ENCODE measurements at places on chromosomes 2 and 18. TPM values are rescaled to one million over a fixed set of nuclear protein-coding genes. Genes with fewer than 3 reads are reported as not detected.

DYNC2LI1 gene
- total RNA-seq: 31.3 TPM

DNA sequence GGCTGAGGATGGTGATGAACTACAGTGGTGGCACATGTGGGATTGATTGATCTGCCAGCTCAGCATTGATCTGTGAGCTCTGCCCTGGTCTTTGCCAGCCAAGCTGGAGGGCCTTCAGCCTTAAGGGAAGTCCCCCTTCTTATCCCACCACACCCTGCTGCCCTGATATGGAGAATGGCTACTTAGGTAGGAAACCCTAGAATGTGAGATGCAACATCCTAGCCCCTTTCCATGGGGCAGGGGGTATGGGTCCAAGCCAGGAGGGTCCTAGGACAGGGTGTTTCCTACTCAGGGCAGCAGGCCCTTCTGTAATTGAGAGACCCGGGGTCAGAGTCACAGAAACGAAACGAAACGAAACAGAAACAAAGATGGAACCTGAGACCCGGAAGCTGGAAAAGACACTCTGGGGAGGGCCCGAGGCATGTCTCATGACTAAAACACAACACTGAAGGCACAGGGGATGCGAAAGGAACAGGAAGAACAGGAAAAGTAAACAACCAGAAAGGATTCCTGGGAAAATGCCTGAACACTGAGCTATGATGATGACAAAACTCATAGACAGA lies 16.9 kb upstream of the SULT1C2 start:
- no peak for ATAC-seq

ZDBF2 gene
- 44.6 TPM for total RNA-seq

DNA sequence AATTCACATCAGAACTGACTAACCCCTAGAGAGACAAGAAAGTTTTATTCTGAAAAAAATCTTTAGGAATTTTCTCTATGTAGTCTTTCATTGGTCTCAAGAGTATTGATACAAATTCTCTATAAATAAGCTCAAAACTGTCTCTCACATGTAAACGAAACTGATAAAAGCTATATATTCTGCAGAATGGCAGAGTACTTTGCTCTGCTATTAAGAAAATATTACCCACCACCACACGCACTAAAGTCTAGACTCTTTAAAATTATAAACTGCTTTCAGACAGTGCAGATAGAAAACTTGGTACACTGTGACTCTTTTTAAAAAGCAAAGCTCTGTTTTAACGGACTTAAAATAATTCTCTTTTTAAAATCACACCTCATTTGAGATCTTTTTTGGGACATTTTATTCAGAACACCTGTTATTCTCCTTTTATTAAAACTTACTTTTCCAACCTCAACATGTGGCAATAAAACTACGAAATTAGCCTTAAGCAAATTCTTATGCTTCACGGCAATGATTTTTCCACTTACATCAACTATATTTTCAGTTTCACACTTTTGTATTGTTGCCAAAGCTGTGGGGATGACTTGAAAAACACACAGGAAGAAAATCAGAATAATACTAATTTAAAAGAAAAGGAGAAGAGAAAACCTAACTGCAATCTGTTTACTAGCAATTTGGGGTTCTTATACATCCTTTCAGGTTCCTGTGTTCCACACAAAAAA lies 58.0 kb downstream of the CCDC88A start:
- ATAC-seq: no peak

DNA sequence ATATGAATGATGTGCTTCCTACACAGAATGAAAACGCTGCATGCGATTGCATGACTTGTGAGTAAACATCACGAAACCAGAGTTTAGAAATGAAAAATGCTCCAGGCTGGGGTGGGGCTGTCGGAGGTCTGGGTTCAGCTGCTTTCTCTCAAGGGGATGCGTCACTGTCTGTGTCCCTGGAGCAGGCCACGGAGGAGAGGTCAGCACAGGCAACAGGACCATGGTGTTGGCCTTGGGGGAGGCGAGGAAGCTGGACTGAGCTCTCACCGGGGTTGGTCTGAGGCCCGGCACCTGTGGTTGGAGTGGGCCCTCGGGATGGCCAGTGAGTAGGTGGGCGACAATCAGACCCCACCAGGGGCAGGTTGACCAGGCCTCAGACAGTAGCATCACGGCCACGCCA lies 89.0 kb upstream of the TMEM18 start:
- no peak for ATAC-seq

GRCh38 chr2:191646163-191646902 lies 31.6 kb upstream of the NABP1 start:
- ATAC-seq: peak; percentile 66

RPRM gene
- total RNA-seq: 63.1 TPM

GRCh38 chr2:190882856-190883582 lies 2.4 kb downstream of the GLS start:
- no peak for ATAC-seq

ANKRD44 gene
- total RNA-seq: 16.0 TPM

PRKCE gene
- 17.2 TPM for total RNA-seq

DNA sequence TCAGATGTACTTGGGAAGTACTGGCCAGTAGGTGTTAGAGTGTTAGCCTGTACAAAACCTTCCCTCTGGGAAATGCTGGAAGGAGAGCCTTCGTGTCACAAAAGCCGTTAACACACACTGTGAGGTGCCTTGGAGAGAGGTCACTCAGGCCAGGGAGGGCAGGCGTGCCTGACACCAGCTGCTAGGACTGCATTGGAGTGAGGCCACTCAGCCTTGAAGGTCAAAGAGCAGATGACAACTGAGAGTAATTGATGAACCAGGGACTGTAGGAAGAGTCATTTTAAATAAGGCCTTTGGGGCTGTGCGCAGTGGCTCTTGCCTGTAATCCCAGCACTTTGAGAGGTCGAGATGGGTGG lies 45.4 kb downstream of the ASAP2 start:
- ATAC-seq: peak; percentile 13

HMSD gene
- total RNA-seq: 0.24 TPM

DNA sequence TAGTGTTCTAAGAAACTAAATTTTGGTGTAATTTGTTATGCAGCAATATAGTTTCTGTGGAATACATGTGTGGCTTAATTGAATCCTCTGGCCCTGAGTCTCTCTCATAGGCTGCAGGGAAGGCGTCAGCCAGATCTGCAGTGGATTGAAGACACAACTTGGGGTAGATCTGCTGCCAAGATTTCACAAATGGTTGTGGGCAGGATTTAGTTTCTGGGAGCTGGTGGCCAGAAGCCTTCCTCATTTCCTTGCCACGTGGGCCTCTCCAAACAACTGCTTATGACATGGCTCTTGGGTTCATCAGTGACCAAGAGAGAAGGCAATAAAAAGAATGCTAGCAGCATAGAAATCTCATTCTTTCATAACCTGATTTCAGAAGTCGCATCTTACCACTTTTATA lies 28.2 kb downstream of the CCDC102B start:
- no peak for ATAC-seq

DNA sequence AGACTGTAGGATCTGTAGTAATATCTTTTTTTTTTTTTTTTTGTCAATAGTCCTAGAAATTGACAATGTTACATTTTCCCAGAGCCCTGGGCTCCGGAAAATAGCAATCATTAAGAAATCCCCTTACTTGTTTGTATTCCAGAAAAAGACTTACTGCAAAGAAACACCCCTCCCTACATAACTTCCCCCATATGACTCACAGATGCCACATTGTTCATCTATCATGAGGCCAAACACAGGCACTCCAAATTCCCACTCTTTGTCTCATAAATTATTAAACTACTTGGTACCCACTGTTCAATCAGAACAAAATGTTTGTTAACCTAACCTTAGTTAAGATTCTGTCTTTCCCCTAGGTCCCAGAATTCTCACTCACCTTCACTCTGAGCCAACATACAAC lies 53.5 kb downstream of the TEX51 start:
- no peak for ATAC-seq

C1QL2 gene
- 0.49 TPM for total RNA-seq

CNNM3 gene
- total RNA-seq: 15.4 TPM

GKN1 gene
- total RNA-seq: not detected

DNA sequence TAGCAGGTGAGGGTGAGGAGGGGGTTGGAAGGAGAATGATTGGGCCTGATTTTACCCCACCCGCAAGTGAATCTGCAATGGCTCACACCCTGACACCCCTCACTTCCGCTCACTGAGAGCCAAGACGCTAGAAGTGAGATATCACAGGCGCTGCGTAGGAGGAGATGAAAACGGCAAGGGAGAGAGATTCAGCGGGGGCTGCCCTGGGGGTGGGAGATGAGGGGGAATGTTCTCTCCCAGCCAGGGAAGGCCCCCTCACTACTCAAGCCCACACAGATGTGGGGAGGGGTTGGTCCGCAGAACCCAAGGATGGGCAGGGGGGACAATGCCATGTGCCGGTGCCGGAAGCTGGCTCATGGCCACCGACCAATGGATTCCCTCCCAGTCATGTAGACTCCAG lies 32.9 kb downstream of the LOXHD1 start:
- ATAC-seq: no peak

- ATAC-seq: peak; percentile 31
Observed at GRCh38 chr18:8176554-8176953, 432.7 kb upstream of the RAB12 start.

- no peak for ATAC-seq
Observed at GRCh38 chr2:120014226-120014980, 1.5 kb downstream of the EPB41L5 start.

DNA sequence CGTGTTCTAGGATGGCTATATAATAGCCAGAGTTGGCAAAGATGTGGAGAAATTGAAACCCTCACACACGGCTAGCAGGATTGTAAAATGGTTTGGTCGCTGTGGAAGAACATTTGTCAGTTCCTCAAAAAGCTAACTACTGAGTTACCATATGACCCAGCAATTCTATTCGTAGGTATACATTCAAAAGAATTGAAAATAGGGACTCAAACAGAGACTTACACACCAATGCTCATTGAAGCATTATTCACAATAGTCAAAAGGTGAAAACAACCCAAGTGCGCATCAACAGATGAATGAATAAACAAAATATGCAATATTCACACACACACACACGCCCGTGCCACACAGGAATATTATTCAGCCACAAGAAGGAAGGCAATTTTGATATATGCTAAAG lies 98.7 kb downstream of the PLA2R1 start:
- ATAC-seq: no peak

DNA sequence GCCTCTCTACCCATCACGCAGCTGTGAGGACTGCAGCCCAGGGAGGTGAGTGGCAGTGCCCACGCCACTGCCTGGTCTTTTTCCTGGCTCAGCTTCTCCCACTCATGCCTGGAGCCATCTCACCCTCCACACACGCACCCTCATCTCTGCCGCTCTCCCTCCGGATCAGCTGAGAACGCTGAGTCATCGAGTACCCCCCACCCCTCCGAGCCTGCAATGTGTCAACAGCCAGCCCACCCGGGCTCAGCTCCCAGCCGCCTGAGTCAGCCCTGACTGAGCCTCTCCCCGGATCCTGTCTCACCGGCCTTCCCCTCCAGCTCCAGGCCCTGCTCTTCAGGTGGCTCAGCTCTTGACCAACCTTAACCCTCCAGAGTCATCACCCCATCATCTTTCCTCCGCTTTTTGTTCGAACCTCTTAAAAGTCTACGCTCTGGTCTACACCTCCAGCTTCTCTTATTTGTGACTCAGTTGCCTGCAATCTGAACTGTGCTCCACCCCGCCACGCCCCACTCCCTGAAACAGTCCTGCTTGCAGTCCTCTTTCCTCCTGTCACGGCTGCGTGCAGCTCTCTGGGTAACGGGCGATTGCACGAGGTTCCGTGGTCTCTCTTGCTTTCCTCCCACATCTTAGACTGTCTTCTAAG lies 94.4 kb upstream of the ASAP2 start:
- ATAC-seq: peak; percentile 71

DNA sequence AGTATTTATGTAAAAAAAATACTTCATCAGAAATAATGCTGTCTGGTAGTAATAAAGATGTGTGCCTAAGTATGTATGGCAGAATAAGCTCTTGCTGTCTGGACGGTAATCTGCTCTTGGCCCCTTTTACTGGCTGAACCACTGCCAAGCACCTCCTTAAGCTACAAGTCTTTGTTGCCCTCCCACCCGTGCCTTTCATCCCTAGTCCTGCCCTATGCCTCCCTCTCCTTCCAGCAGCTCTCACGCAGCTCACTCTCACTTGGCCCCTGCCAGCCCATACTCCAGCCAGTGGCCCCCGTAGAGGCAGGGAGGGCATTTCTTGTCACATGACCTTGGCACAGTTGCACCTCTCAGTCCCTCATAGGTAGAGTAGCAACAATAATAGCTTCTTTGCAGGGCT lies 54.5 kb upstream of the NPAS2 start:
- ATAC-seq: no peak

GRCh38 chr2:131577812-131578211 lies 50.1 kb downstream of the CCDC74A start:
- no peak for ATAC-seq

DNA sequence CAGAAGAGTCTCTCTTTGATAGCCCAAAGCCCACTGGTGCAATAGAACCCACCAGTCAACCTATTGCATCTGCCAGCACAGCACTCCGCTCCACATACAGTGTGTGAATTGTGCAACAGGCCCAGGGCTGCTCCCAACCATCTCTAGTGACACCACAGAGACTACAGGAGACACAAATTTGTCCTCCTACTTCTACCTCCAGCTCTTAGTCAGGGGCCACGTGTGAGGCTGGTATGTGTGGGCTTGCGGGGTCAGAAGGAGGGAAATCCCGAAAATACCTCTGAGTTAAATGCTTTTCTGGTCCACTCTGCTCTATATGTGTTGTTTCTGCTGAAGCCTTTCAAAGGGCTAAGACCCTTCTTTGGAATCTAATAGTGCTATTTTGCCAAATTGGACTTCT lies 18.0 kb downstream of the DGUOK start:
- ATAC-seq: no peak

PSD4 gene
- 5.9 TPM for total RNA-seq

DNA sequence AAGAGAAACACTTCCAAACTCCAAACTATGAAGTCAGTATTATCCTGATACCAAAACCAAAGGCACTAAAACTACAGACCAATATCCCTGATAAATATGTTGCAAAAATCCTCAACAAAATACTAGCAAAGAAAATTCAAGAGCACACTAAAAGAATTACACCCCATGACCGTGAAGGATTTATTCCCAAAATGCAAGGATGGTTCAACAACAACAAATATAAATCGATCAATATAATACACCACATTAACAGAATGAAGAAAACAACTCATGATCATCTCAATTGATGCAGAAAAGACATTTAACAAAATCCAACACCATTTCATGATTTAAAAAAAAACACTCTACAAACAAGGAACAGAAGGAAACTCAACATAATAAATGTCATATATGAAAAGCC lies 50.5 kb downstream of the IWS1 start:
- ATAC-seq: no peak

ST6GAL2 gene
- total RNA-seq: 11.6 TPM

NT5DC4 gene
- total RNA-seq: 0.52 TPM

GRCh38 chr2:171394164-171394740 lies 39.5 kb downstream of the METTL8 start:
- no peak for ATAC-seq

SCN3A gene
- total RNA-seq: 42.0 TPM

DNAJC27 gene
- total RNA-seq: 6.9 TPM

GRCh38 chr2:162968306-162968705 lies 129.7 kb upstream of the KCNH7 start:
- ATAC-seq: no peak
